MM.1S (cell line): ENCODE measurements at places on chromosomes 4 and X.

- H3K27me3 ChIP-seq = no peaks in the 10 kb centered on the region
- no peaks in the 10 kb centered on the region for H3K36me3 ChIP-seq
- no peak overlapping the region for H3K4me3 ChIP-seq
- DNase-seq = no peak
- H3K27ac ChIP-seq = no peak overlapping the region
Measured at GRCh38 chr4:155738548-155738947, 20.3 kb upstream of the GUCY1B1 start.

- H3K27ac ChIP-seq = no peak overlapping the region
- DNase-seq = peak; percentile 32
- H3K27me3 ChIP-seq = no peaks in the 10 kb centered on the region
- H3K4me3 ChIP-seq = no peak overlapping the region
Measured at GRCh38 chr4:42078184-42078801, 74.2 kb downstream of the BEND4 start.

GRCh38 chr4:91688413-91688812, 615.4 kb upstream of the GRID2 start:
- no peak overlapping the region for H3K4me3 ChIP-seq
- no peak overlapping the region for H3K27ac ChIP-seq
- H3K36me3 ChIP-seq = no peaks in the 10 kb centered on the region

DNA sequence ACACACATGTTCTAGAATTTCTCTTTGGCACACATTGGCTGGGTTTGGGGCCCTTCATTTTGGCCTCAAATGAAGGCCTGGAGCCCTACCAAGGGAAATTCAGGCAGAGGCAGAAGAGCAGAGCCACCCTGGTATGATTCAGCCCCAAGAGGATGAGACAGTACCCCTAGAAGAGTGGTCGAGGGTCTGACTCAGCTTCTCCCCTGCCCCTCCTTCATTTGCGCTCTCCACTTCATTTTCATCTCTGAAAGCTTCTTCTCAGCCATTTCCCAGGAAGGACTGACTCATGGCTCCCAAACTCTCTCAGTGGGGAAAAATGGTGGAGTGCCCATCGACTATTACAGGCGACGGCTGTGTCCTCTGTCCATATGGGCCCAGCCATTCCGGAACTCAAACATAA, 43.5 kb downstream of the MAMLD1 start:
- no peaks in the 10 kb centered on the region for H3K36me3 ChIP-seq
- no peaks in the 10 kb centered on the region for H3K27me3 ChIP-seq
- no peaks in the 10 kb centered on the region for H3K4me1 ChIP-seq
- H3K27ac ChIP-seq = no peak overlapping the region
- no peak overlapping the region for H3K4me3 ChIP-seq
- DNase-seq = no peak

DNA sequence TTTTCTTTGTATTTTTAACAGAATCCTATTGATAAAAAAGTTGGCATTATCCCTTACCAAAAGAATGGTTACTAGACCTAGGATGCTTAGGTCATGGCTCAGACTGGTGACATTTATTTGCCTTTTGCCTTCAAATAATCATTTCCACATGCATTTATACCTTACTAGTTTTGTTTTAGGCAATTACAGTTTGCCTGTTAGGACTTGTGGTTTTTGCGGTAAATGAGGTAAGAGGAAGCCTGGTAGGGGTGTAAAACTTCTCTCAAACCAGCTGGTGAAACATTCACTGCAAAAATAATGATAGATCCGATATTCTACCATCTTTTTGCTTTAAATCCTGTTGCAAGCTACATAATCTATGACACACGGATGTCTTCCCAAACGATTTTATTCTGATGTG, 12.1 kb downstream of the LAMP2 start:
- peaks cover 12% of the 10 kb centered on the region for H3K4me1 ChIP-seq
- H3K27ac ChIP-seq = no peak overlapping the region
- H3K27me3 ChIP-seq = no peaks in the 10 kb centered on the region
- peak overlapping the region; percentile 16; the same call in 1 of the 2 replicates for H3K4me3 ChIP-seq
